ENCODE measurements at places on chromosomes 12 and 14.

- DNase-seq: no peak
Measured at GRCh38 chr12:71694099-71694820, 8.4 kb downstream of the TMEM19 start.

GRCh38 chr14:90828642-90829487, 12.6 kb upstream of the TTC7B start:
- no peak for DNase-seq

DNA sequence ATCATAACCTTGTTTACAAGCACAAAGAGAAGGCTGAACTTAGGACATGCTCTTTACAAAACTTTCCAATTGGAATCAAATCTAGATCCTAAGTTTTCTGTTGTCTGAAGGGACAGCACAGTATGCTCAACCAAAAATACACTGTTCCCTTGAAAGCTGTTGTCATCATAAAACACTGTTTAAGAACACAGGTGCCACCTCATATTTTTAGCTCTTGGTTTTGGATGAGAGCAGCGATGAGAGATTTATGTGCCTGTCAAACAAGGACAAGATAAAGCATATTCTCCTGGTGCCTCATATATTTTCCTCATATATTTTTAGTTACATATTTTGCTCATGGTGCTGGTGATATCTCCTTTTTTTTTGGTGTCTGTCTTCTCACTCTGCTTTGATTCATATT, 788.4 kb downstream of the AACS start:
- no peak for DNase-seq

- DNase-seq: no peak
Measured at GRCh38 chr12:50403001-50403440, 2.3 kb downstream of the LARP4 start.

DNA sequence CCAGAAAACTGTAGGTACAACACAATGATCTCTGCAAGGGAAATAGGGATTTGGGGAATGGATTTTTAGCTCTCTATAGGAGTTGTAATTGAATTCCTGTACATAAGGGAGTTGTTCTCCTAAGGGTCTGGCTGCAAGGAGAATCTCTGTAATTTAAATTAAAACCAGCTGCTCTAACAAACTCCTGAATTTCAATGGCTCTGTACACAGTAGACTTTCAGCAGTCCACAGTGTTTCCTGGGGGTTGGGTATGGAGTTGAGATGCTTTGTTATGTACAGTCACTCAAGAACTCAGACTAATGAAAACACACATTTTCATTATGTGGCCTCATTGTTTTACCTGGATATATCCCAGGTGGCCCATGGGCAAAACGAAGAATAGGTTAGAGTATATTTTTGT, 93.2 kb downstream of the NAV3 start:
- no peak for DNase-seq

Measured in NCI-H146 (cell line).